T1000 (cell line): ENCODE measurements at places on chromosomes 12 and 14.

DNA sequence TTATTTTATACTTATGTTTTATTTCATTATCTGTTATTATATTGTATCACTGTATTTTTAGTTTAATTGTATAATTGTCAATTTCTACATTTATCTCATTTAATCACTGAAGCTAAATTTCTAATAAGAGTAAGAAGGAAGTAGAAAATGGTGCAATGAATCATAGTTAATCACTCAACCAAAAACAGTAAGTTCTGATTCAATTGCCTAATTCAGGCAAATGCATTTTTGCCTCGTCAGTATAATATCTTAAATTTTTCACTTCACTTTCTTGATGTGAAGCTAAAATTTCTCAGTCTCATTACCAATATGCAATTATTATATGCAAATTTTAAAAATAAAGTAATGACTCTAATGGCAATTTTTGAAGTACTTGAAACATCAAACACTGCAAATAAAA is 340.5 kb upstream of the USP15 start:
- no peak for DNase-seq

DNA sequence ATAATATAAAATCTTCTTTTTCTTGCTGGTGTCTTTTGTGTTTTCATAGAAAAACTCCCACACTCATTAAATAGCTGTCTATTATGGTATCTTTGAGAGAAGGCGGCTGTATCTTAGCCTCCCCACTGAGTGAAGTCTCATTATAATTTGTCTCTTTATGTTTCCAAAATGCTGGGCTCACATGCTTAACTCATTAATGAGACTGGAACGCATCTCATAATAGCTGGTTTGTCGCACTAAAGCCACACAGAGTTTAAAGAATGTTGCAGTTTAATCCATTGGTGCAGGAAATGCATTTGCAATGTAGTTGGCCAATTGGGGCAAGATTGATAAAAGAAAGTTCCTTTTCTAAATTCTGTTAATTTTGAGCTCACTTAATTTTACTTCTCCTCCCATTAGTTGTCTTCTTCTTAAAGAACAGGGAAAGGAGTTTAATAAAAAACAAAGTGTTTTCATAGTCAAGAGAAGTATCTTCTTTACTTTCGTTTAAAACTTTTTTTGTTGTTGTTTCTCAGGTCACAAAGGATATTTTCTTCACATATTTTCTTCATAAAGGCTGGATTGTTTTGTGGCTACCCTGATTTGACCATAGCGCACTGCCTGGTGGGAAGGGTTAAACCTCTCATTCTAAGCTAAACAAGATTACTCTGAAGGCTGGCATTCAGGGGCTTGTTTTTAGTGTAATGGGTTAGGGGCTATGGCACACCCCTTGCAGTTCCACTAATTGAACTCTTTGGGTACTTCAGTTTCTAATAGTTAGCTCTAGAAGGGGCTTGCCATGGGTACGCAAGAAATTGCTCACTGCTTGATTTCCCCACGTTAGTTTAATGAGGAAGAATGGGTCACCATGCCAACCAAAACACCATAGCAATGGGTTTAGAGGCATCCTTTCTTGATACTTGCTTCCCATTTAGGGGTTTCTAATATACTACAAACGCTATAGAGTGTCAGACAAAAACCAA is 197.0 kb downstream of the TMTC2 start:
- no peak for DNase-seq

- no peak for DNase-seq
Observed at GRCh38 chr14:34229140-34229539, 232.9 kb downstream of the SPTSSA start.

DNA sequence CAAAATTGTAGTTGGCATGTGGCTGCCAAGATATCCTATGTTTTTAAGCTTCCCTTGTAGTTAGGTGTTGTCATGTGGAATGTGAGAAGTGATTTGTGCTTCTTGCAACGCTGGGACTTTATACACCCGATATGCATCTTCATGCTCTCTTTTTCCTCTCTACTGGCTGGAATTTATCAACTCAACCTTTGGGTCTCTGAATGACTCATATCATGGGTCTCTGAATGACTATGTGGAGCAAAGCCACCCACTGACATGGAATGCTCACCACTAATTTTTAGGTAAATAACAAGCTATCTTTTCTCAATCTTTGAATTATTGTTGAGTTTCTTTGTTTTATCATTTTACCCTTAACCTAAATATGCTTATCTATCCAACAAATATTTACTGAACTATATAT is 144.6 kb downstream of the ATP23 start:
- peak; percentile 65 for DNase-seq

GRCh38 chr14:91867316-91867988 is at the start of gene TC2N:
Gene TC2N, minus strand, starts transcription at chr14:91867536. Its CDS starts 53,767 bp downstream, at chr14:91813769.
- DNase-seq: no peak

DNA sequence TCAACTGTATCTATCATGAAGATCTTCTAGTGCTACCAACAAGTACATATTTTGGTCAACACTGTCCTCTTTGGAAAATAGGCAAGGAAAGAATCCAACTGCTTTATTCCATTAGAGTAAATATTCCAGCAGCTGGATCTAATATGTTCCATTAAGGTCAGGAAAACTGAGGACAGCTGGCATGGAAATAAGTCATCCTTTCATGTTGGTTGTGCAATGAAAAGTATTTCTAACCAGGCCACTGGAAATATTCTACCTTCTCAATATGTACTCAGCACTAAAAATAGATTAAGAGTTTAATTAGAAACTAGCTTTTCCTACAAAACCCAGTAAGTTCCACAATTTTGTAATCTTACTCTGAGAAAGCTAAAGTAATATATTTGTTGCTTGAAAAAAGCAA is 19.6 kb downstream of the HIGD1C start:
- no peak for DNase-seq

GRCh38 chr12:95700316-95700785 is 90.2 kb downstream of the NTN4 start:
- no peak for DNase-seq

DNA sequence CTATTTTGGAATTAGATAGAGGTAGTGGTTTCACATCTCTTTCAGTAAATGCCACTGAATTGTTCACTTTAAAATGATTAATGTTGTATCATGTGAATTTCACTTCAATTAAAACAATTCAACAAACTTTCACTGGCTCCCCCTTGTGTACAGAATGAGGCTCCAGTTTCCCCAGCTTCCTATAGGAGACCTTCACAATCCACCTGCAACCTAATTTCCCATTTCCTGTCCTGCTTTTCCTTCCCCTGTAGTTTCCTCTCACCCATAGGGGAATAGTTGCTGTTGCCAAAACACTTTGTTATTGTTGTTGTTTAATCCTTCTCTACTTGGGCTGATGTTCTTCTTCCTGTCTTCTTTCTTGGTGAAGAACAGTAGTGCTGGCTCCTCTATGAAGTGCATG is 59.8 kb downstream of the NPAS3 start:
- DNase-seq: no peak

- DNase-seq: no peak
Observed at GRCh38 chr14:23660290-23661226, 24.4 kb downstream of the DHRS2 start.

DNA sequence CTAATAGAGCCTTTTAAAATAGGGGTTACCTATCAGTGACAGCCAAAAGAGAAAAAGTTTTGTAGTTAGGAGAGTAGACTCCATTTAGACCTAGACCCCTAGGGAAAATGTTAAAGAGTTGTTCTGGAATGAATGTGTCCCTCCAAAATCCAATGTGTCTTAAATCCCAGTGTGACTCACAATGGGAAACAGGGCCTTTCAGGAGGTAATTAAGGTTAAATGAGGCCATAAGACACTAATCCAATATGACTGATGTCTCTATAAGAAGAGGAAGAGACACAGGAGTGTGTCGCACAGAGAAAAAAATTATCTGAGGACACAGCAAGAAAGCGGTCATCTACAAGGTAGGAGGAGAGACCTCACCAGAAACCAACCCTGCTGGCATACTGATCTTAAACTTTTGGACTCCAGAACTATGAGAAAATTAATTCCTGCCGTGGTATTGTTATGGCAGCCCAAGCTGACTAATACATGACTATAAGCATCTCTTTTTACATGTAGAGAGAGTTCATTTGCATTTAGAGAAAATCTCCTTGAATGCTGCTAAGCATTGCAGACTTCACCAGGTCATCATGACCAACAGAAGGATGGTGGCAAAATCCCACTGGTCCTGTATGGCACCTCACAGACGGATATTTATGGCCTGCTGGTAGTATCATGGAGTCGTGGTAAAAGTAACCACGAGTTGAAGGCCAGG is 259.6 kb upstream of the TMTC1 start:
- no peak for DNase-seq

DNA sequence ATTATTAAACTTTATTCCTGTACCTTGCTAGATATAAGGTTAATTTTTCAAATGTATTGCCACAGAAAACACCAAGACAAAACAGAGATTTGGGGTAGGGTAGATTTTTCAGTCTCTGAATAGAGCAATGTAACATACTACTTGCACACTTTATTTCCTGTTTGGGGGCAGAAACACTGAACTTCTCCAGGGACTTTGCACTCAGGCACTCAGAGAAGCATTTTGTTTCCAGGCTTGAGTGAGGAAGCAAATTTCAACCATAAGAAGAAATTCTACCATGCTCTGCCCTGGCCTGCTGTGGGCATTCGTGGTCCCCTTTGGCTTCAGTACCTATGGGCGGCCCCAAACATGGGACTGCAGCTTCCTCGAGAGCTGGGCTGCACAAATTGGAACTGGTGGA is 399.1 kb downstream of the DAD1 start:
- DNase-seq: no peak

DNA sequence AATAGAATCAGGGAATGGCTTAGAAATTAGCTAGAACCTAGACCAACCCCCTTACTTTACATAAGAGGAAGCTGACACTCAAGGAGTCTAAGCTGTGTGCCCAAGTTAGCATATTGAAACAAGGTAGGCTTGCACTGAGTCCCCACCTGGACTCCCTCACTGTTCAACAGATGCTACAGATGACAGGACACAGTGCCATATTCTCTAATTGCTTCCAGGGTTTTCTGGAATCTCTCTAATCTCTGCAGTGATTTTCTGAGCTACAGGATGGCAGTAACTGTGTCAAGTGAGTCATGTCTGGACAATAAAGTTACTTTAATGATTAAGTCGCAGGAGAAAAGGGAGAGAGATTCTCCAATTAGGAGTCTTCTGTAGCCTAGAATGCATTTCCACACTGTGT is 35.8 kb downstream of the AKAP6 start:
- no peak for DNase-seq

- DNase-seq: no peak
Observed at GRCh38 chr12:57389033-57389432, 41.8 kb downstream of the R3HDM2 start.

DNA sequence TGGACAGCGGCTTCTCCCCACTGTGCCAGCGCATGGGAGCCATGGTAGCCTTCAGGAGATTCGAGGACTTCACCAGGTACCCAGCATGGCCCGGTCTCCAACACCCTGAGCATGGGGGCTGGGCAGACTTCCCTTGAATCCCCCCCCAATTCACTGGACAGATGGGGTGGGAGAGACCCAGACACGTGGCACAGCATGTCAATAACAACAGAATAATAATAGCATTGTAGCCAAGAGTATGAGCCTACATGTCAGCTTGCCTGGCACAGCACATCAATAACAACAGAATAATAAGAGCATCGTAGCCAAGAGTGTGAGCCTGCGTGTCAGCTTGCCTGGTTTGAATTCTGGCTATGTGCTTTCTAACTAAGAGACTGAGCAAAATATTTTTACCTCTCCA is 76.4 kb downstream of the FOXN4 start:
- DNase-seq: no peak

DNA sequence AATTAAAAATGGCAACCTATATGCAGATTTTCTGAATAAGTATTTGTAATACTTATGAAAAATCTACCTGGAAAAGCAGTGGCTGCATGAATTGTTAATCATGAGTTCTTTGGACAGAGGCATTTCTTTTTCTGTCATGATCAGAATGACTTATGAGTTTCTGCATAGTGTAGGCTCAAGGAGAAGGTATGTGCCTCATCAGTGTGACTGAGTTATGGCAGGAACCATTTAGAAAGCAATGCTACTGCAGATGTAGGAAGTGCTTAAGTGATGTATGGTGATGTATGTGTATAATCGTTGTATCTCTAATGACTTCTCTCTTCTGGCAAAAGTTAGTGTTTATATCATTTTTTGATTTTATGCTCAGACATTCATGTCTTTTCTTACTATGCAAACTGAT is 816.4 kb upstream of the FBXO33 start:
- DNase-seq: no peak

DNA sequence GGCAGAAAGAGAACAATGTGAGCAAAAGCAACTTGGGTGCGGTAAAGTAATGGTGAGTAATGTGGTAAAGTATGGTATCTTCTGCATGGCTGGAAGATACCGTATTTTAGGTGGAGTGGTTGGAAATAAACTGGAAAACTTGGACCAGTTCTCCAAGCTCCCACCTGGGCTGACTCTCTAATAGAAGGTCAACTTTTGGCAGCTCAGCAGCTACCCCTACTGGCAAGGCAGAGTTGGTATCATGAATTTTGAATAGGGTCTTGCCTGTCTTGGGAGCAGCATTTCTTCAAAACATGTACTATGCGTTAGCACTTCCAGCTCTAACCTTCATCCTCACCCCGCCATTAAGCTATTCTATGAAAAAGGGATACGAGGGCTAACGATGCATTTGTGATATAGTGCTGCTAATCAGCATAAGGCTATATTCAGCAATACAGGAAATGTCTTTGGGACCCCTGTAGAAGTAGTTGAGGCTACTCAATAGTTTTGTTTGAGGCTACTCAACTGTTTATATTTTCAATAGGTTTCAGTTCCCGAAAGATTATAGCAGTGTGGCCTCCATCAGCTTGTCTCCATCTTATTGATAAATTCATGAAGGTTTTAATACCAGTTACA is 276.3 kb upstream of the FAR2 start:
- DNase-seq: no peak

DNA sequence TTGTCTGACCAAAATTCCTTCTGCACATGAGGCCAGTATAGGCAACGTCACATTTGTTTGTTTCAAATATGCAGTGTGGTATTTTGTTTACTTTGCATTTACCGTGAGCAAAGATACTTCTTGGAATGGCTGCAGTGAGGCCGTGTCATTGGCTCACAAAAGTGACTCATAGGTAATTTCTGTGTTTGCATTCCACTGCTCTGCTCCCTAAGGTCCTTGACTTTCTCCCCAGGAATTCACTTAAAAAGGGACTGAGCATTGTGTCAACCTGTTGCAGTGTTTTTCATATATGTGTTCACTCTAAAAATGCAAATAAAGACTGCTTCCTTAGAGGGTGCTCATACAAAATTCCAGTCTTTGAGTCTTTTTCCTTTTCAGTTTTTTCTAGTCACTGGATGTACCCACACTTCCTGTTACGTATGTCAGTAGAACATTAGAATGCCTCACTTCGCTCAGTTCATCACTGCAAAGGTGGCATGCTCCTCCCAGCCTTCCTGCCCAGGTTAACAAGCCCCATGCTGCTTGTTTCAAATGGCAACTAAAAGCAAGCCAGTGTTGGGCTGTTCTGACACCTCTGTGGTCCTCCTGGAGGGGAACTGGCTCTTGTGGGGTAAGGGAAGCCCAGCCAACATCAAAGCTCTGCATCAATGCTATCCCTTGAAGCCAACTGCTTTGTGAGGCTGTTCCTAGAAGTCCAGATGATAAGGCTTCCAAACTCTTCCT is 9.1 kb downstream of the C12orf76 start:
- DNase-seq: peak; percentile 58
